ENCODE measurements at places on chromosomes 4 and X.

DNA sequence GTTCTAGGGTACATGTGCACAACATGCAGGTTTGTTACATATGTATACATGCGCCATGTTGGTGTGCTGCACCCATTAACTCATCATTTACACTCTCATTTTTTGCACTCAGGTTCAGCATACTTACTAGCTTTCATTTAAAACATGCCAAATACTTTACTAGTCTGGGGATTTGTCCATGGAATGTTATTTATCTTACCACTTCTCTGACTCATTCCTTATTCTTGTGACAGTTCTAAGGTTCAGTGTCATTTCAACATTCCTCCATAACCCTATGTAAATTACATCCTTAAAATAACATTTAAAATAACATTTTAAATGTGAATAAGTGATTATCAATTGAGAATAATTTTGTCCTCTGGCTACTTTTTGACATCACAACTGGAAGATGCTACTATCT lies 19.5 kb upstream of the SYTL5 start:
- peak; percentile 40 for DNase-seq

DNA sequence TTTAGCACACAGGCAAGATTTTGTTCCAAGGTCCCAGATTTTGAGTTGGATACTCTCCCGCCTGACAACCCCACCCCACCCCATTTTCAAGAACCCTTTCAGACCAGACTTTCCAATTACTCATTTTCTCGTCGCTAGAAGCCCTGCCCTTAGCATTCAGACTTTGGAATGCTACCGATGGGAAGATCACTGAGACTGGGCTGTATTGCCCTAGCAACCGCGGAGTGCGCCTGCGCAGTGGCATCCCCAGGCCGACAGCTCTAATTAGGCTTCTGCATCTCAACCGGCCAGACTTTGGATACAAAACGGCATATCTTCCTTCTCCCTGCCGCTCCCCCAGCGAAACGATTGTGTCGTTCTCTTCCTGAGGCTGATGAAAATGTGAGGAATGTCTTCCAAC lies 3.4 kb downstream of the MAGEE2 start:
- no peak for DNase-seq

DNA sequence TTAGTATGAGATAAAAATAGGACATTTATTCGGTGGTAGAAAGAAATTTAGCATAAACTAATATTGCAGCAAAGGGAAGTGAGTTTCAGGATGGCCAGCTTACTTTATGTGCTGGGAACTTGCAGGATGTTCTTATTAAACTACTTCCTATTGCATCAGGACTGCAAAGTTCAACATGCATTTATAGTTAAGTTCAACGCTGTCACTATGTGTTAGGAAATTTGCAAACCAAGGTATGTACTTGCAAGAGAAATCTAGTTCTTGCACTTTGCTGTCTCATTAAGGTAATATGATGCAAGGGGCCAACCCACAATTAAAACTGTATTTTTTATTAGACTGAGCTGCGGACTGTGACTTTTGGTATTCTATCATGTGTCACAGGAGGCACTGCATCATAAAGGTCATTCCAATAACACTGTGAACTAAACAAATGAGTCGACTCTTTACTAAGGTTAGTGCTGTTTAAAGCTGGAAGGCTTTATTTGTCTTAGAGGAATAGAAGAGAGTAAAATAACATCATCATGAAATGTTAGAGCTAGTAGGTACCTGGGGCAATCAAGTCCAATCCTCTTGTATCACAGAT lies 1525.7 kb upstream of the TENM3 start:
- no peak for DNase-seq

DNA sequence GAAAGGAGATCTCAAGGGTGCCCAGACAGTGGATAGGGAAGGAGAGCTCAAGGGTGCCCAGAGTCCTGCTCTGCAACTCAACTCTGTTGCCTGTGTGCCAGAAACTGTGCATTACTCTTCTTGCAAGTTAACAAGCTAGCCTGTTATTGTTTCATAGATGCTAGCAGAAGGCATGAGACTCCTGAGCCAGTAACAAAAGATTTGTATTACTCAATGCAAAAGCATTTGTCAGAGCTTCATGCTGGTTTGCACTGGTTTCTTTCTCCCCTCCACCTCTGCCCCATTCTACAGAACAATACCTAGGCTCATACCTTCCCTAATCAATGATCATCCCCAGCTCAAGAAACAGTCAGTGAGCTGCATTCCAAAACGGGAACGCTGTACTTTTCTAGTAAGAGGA lies 124.5 kb upstream of the NEIL3 start:
- peak; percentile 34 for DNase-seq

GRCh38 chrX:117610806-117611205 lies 505.8 kb downstream of the KLHL13 start:
- DNase-seq: no peak
